T-helper 1 cell treated with Interleukin-12 subunit alpha and Interleukin-12 subunit beta and Interleukin-4 antibody, amounts not matched to agents 30 ng/mL and 1 ng/mL, for 36 hours (primary cell): ENCODE measurements at places on chromosomes 3 and 15. TPM values are rescaled to one million over a fixed set of nuclear protein-coding genes. Genes with fewer than 3 reads are reported as not detected.

CCDC12 gene
- total RNA-seq: 62.3 and 62.5 TPM in 2 replicates

IL17RD gene
- total RNA-seq: 0.02 TPM in 1 of 2 replicates, not detected in the other

TPRG1 gene
- 2.7 and 2.9 TPM in 2 replicates for total RNA-seq

KY gene
- total RNA-seq: not detected in 2 replicates

RASGRP1 gene
- 224 and 230 TPM in 2 replicates for total RNA-seq

SMCO1 gene
- not detected in 2 replicates for total RNA-seq
